ENCODE measurements at places on chromosomes 3 and 15.

DNA sequence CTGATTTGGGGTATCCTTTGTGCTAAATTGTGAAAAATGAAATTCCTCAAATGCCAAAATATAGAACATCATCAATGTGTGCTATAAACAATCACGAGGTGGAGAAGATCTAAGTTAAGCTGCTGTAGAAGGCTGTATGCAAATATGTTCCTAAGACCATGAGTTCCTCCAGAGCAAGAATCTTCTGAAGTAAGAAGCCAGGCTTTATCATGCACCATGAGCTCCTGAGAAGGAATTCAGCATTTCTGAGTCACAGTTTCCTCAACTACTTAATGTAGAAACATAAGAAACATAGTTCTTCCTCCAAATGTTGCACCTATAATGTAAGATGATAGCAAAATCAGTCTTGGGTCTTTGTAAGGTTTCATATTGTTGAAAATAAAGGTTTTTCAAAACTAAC lies 241.7 kb upstream of the MDFIC2 start:
- no peak overlapping the region for H3K4me3 ChIP-seq
- H3K4me1 ChIP-seq, result peaks cover 3% of the 10 kb centered on the region
- H3K27ac ChIP-seq, result no peak overlapping the region

DNA sequence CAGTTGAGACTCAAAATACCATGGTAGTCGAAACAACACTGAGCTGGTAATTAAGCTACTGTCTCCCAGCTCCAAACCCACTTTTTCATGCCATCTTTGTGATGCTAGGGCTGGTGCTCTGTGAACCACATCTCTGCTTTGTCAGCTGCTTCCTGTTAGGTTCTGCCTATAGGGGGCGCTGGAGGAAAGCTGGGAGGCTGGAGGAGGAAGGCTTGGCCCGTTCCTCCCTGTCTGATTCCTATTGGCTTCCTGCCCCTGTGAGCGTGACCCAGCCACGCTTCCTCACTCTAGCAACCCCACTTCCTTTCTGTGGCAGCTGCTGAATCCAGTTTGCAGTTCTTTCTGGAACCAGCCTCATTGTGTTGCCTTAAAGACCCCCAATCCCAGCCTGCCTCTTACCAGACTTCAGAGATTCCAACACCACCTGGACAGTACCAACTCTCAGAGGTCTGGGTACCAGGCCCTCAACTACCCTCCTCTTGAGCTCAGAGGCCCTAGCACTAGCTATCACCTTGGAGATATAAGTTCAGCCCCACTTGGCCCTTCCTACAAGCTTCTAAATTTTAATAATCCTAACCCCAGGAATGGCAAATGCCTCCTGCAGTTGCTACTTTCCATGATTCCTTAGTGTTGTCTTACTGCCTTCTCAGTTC lies 120.9 kb downstream of the ERC2 start:
- no peaks in the 10 kb centered on the region for H3K36me3 ChIP-seq
- no peak overlapping the region for H3K27ac ChIP-seq
- peak; percentile 39 for DNase-seq
- no peaks in the 10 kb centered on the region for H3K4me1 ChIP-seq
- no peak overlapping the region for H3K4me3 ChIP-seq
- peaks cover 9% of the 10 kb centered on the region for H3K27me3 ChIP-seq

GRCh38 chr15:78222745-78223395 lies 11.5 kb downstream of the ACSBG1 start:
- DNase-seq, result no peak
- H3K27ac ChIP-seq, result no peak overlapping the region

GRCh38 chr3:152591515-152591914 lies 243.4 kb upstream of the P2RY1 start:
- no peak overlapping the region for H3K4me3 ChIP-seq
- no peaks in the 10 kb centered on the region for H3K36me3 ChIP-seq
- no peak overlapping the region for H3K27ac ChIP-seq

DNA sequence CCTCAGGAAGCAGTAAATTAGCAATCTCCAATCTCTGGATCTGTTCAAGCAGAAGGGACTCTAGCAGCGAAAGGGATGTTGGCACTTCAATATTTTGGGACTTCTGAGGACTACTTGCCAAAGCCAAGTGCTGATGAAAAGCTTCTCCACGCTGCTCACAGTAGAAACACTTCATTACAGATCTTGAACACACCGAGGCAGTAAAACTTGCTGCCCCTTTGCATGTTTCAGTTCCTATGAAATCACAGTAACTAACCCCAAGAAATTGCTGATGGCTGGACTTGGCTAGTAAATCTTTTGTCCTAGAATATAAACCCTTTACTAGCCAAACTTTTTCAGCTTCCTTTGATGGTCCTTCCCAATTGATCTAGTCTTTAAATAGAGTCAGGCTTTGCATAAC lies 750.5 kb upstream of the GRM7 start:
- H3K27ac ChIP-seq, result no peak overlapping the region
- DNase-seq, result no peak
- no peak overlapping the region for H3K4me3 ChIP-seq
- H3K4me1 ChIP-seq, result no peaks in the 10 kb centered on the region
- no peaks in the 10 kb centered on the region for H3K36me3 ChIP-seq
- H3K27me3 ChIP-seq, result no peaks in the 10 kb centered on the region

- no peak overlapping the region for H3K4me3 ChIP-seq
- no peak overlapping the region for H3K27ac ChIP-seq
- no peak for DNase-seq
- H3K4me1 ChIP-seq, result peaks cover 12% of the 10 kb centered on the region
Observed at GRCh38 chr3:149247008-149247710, 25.5 kb upstream of the CP start.

DNA sequence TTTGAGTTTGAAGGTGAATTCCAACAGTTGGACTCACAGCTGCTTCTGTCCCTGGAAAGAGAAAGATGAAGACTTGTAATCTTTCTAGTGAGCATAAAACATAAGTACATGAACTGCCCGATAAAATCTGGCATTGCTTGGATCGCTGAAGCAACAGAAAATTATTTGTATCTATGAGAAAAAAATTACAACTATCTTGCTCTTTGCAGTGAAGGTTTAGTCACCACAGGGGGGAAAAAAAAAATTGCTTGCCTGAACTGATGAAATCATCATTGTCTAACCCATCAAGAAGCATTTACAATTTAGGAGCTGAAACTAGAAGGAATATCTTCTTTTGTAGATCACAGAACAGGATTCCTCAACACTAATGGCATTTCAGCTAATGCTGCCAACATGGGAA lies 20.0 kb downstream of the TMEM207 start:
- H3K27me3 ChIP-seq, result peaks cover 4% of the 10 kb centered on the region
- H3K4me1 ChIP-seq, result no peaks in the 10 kb centered on the region
- no peak for DNase-seq
